ENCODE measurements at places on chromosomes 11 and 22. TPM values are rescaled to one million over a fixed set of nuclear protein-coding genes. Genes with fewer than 3 reads are reported as not detected.
A peak's percentile ranks its signal among the peaks of the same experiment; 100 is the strongest.

DNA sequence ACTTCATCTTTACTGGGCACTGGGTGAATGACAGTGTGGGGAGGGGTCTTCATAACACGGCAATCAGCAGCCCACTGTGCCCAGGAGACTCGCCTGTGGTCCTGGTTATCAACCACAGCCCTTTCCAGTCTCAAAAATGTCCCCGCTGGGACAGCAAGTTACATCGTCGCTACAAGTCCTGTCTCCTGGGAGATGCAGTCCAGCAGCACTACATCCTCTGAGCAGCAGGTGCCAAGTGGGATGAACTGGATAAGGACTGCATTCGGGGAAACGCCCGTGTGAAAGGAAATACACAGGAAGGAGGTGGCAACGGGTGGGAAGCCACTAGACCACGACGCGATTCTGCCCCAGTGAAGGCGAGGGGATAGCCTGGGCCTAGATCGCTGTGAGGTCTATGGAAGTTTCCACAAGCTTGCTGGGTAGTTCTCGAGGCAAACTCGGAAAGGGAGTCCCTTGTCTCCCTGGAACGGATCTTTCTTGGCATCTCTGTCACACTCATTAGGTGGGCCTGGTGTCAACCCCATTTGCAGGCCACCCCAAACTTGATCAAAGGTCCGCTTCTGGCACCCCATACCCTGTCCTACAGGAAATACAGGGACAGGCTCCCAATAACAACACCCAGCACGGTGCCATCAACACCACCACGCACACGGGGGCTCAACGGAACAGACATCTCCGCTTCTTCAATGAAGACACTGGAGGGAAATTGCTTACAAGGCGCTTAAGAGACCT, 4.4 kb downstream of the ASCL2 start:
- DNase-seq = no peak
- peak overlapping the region; percentile 32 for H3K4me3 ChIP-seq
- no peaks in the 10 kb centered on the region for H3K27me3 ChIP-seq

DNA sequence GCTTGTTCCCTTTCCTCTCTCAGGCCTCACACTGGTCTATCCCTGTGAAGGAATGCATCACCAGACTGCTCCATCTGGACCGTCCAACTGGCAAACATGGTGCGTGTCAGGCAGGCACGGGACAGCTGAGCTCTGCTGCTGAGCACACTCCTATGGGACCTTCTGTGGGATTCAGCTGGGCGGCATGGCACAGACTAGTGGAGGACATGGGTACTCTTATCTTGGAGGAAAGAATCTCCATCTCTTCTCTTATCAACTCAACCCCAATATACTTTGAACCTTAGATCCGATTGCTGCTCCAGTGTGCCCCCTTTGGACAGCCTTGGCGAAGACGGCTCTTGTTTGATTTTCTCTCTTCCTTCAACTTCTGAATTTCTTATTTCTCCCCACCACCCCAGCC, 593.6 kb downstream of the ETS1 start:
- H3K4me1 ChIP-seq = no peaks in the 10 kb centered on the region
- no peak overlapping the region for H3K4me3 ChIP-seq

DNA sequence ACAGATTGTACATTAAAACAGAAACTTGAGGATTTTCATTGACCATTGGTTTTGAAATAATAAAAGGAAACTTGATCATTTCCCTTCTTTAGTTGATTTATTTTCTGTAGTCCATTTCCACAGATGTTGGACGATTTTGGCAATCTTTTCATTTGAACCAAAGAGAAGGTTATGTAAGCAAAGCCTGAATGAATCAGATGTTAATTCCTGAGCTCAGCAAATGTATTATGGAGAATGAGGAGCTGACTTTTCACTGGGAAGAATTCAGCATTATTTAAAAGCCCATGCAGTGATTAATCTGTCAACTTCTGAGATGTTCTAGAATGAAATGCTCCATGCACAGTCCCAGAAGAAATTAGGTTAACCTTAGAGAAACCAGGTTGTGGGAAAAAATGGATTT, 29.0 kb downstream of the ELMOD1 start:
- no peak overlapping the region for H3K4me3 ChIP-seq
- no peaks in the 10 kb centered on the region for H3K4me1 ChIP-seq
- no peak overlapping the region for H3K27ac ChIP-seq

DNA sequence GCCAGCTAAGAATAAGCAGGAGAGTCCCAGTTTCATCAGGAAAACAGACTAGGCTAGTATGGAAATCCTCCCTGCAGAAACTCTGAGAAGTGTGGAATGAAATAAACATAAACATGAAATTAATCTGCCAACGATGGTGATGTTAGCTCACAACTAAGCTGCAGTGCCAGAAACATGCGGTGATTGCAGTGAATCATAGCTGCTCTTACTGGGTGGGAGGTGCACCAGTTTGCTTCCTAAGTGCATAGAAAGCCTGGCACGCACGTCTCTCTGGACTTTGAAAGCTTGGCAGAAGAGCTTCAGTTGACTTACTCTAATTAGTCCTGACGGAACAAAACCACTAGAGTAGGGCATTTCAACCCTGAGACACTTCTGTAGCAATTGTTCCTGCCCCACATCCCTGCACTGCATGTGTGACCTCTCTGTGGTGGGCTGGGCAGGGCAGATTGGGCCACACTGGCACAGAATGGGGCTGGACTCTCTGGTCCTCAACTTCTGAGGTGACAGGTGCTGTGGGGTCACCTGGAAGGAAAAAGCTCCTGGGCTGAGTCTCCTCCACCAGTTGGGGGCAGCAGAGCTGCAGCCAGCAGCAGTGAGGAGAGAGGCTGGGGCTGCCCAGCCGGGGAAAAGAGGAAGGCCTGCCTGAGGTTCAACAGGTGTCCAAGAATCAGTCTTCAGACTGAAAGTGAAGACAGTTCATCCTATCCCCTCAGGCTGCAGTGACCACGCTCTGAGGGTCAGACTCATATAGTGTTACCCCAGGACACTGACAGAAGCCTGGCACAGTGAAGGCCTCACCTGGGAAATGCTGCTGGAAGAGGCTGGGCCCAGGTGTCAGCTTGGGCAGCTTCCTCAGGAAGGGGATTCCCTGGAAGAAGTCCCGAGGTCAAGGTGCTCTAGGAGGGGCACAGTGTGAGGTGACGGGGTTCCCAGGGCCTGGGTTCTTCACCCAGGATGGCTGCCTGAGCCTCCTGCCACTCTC, 40.5 kb downstream of the GGTLC2 start:
- no peaks in the 10 kb centered on the region for H3K36me3 ChIP-seq
- no peak for DNase-seq
- no peaks in the 10 kb centered on the region for H3K27me3 ChIP-seq
- H3K4me1 ChIP-seq = no peaks in the 10 kb centered on the region
- H3K4me3 ChIP-seq = no peak overlapping the region

- peaks cover 31% of the 10 kb centered on the region for H3K4me1 ChIP-seq
- peaks cover 42% of the 10 kb centered on the region for H3K27me3 ChIP-seq
- peak overlapping the region; percentile 24 for H3K27ac ChIP-seq
- no peaks in the 10 kb centered on the region for H3K36me3 ChIP-seq
These were observed 600 bp upstream of the ESAM start for GRCh38 chr11:124762624-124763155.

DNA sequence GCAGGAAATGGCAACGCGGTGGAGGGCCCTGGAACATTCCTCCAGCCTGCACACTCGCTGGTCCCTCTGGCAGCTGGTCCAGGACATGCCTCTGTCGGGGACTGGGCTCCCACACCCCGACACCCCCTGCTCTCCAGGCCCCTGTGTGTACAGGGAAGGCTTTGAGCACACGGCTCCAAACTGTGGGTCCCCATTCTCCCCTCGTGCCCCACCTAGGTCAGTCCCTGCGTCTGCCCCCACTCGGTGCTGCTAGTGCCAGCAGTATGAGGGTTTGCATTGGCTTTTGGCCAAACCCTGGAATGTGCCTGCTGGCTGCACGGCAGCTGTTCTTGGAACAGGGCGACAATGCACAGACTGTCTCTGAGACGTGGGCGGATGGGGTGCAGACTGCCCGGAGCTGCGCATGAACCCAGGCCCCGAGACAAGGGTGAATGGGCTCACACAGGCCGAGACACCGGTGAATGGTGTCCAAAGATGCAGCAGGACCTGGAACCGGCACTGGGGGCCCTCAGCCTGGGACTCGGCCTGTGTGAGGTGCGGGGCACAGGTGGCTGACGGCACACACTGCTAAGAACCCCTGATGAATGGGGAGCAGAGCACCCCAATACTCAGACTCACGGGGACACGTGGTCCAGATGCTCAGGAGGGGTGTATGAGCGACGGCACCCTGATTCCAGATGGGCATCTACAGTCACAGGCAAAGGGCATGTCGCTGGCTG, 7.5 kb upstream of the SYT8 start:
- H3K27me3 ChIP-seq = no peaks in the 10 kb centered on the region
- no peak overlapping the region for H3K4me3 ChIP-seq
- H3K27ac ChIP-seq = no peak overlapping the region
- DNase-seq = no peak
- H3K36me3 ChIP-seq = no peaks in the 10 kb centered on the region

DNA sequence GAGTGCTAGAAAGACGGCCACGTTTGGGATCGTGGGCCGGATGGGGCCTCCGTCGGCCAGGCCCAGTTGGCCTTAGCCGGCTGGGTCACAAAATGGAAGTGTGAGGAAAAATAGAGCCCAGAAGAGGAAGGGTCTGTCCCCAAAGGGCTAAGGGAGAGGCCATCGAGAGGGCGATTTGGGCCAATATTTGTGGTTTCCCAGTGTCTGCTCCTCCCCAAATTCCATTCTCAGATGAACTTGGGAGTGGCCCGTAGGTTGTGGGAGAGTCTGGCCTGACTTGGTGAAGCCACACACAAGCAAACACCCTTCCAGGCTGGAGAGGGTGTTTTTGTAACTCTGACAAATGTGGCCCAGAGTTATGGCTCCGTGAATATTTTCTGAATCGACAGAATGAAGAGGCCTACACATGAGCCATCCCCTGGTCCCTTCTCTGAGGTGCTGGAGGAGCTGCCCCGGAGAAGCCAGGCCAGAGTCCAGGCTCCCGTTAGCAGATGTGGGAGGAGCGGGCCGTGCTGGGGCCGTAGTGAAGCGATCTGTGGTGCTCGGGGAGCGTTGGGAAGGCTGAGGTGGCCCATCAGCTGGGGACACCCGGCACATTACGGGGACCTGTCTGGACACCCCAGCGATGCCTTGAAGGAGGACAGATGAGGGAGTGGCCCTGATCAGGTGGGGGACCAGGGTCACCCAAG, 73.5 kb upstream of the PPARA start:
- DNase-seq = no peak
- H3K4me1 ChIP-seq = peaks cover 18% of the 10 kb centered on the region
- no peaks in the 10 kb centered on the region for H3K36me3 ChIP-seq
- H3K27me3 ChIP-seq = no peaks in the 10 kb centered on the region
- no peak overlapping the region for H3K4me3 ChIP-seq

- peaks cover 25% of the 10 kb centered on the region for H3K4me1 ChIP-seq
- peak overlapping the region; percentile 63 for H3K4me3 ChIP-seq
- H3K36me3 ChIP-seq = no peaks in the 10 kb centered on the region
- peak; percentile 67 for DNase-seq
- H3K27ac ChIP-seq = peak overlapping the region; percentile 31
- H3K27me3 ChIP-seq = no peaks in the 10 kb centered on the region
These were observed 892 bp downstream of the GDPD5 start for GRCh38 chr11:75524665-75525432.

- no peak overlapping the region for H3K27ac ChIP-seq
- H3K4me1 ChIP-seq = peaks cover 16% of the 10 kb centered on the region
- H3K36me3 ChIP-seq = no peaks in the 10 kb centered on the region
- no peak overlapping the region for H3K4me3 ChIP-seq
- no peak for DNase-seq
- H3K27me3 ChIP-seq = no peaks in the 10 kb centered on the region
These were observed 118.8 kb downstream of the ABTB2 start for GRCh38 chr11:34238966-34239365.

KCNJ11 gene
- 0.53 TPM for total RNA-seq

Data from CD8-positive, alpha-beta memory T cell (primary cell).